Right cardiac atrium (tissue), 5 donors: ENCODE measurements at places on chromosomes 3 and 15. TPM values are rescaled to one million over a fixed set of nuclear protein-coding genes. Genes with fewer than 3 reads are reported as not detected.

ACKR4 gene
- 8.5 TPM for total RNA-seq

MST1R gene
- 1.7 TPM for total RNA-seq

- no peak for DNase-seq
These were observed 19.5 kb downstream of the ZXDC start for GRCh38 chr3:126456211-126456610.

- no peak for DNase-seq
These were observed 40.2 kb upstream of the IDH2 start for GRCh38 chr15:90142216-90143165.

GRCh38 chr3:111619833-111620232 is 24.7 kb upstream of the ZBED2 start:
- no peak for DNase-seq

DNA sequence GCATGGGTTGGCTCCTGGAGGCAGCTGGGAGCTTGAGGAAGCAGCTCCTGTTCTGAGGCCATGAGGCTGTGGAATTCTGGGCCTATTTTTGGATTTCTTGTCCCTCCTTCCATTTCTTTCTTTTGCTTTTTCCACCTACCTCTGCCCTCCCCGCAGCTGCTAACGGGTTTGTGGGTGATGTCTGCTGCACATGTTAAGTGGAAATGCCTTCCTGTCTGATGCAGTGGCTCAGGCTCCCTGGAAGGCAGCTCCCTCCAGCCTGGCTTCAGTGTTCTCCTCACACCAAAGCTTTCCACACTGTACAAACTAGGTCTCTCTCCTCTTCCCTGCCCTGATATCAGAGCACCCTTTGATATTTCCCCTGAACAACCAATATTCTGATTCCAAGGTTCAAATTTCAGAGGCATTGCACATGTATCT is 33.8 kb upstream of the ESYT3 start:
- no peak for DNase-seq

DNA sequence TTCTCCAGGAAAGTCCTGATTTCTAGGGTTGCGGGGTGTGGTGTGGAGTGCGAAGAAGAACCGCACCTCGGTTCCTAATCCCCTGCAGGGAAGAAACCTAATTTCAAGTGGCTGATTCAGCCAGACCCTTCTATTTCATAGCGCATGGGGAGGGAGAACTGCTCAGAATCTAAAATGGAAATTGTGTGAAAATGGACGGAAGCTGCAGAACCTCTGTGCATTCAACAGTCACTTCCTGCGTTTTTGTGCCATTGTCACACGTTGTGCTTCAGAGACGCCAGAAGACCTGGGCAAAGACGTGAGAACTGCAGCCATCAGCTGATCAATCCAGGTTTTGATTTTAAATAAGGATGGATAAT is 1.2 kb downstream of the SIDT1 start:
- no peak for DNase-seq

GRCh38 chr15:92714077-92714476 is 58.5 kb upstream of the FAM174B start:
- DNase-seq, result peak; percentile 30

- no peak for DNase-seq
These were observed 691.5 kb upstream of the ARPP21 start for GRCh38 chr3:34947834-34948233.

GRCh38 chr3:188421151-188421821 is 267.3 kb downstream of the LPP start:
- DNase-seq, result no peak

PTPN9 gene
- total RNA-seq, result 8.9 TPM

- DNase-seq, result no peak
These were observed 87.3 kb downstream of the TFG start for GRCh38 chr3:100796556-100796955.

GNAT1 gene
- not detected for total RNA-seq

PSMD2 gene
- total RNA-seq, result 198 TPM

- no peak for DNase-seq
These were observed 42.7 kb downstream of the MAP6D1 start for GRCh38 chr3:183782576-183783276.

- DNase-seq, result no peak
These were observed 36.6 kb downstream of the HERC1 start for GRCh38 chr15:63797116-63797515.

DNA sequence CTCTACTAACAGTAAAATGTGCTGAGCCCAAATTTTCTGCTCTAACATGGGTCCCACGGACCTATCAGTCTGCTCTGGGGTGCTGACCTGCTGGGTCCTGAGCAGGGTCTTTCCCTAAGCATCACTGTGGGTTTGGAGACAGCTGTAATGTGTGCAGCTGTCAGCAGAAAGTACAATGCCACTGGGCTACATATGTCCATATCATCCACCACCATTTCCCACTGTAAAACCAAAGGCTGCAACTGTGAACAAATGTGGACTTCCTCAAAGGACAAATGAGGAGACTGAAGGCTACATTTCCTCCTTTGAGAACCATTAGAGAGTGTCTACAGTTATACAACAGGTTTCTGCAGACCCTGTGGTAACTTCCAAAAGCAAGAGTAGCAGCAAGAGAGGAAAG is 33.8 kb upstream of the IP6K2 start:
- no peak for DNase-seq

SCN5A gene
- 131 TPM for total RNA-seq

POLR2M gene
- total RNA-seq, result 55.9 TPM

- DNase-seq, result no peak
These were observed 1.3 kb upstream of the PP2D1 start for GRCh38 chr3:20013396-20013795.

GRCh38 chr15:76340198-76340802 is 3.7 kb downstream of the ISL2 start:
- DNase-seq, result peak; percentile 55

VGLL3 gene
- total RNA-seq, result 9.5 TPM
